Occipital lobe (tissue), 3 donors: ENCODE measurements at places on chromosomes 3 and 15. TPM values are rescaled to one million over a fixed set of nuclear protein-coding genes. Genes with fewer than 3 reads are reported as not detected.

TIMMDC1 gene
- total RNA-seq, result 31.2 TPM

XCR1 gene
- not detected for total RNA-seq

LINS1 gene
- 49.8 TPM for total RNA-seq

TNFSF10 gene
- 4.7 TPM for total RNA-seq

TSC22D2 gene
- 22.0 TPM for total RNA-seq

PLCL2 gene
- total RNA-seq, result 128 TPM

BOC gene
- 11.2 TPM for total RNA-seq

TLR9 gene
- under 0.01 TPM for total RNA-seq

RTP1 gene
- total RNA-seq, result not detected

TRANK1 gene
- total RNA-seq, result 12.6 TPM

CDCP1 gene
- 0.62 TPM for total RNA-seq

CHL1 gene
- 954 TPM for total RNA-seq

IL12A gene
- 0.47 TPM for total RNA-seq

CCDC9B gene
- 1.6 TPM for total RNA-seq
